NCI-H524 (cell line): ENCODE measurements at places on chromosomes 12 and 14.
A peak's percentile ranks its signal among the peaks of the same experiment; 100 is the strongest.

GRCh38 chr12:14773685-14774073 lies 29.6 kb downstream of the WBP11 start:
- no peak for DNase-seq

DNA sequence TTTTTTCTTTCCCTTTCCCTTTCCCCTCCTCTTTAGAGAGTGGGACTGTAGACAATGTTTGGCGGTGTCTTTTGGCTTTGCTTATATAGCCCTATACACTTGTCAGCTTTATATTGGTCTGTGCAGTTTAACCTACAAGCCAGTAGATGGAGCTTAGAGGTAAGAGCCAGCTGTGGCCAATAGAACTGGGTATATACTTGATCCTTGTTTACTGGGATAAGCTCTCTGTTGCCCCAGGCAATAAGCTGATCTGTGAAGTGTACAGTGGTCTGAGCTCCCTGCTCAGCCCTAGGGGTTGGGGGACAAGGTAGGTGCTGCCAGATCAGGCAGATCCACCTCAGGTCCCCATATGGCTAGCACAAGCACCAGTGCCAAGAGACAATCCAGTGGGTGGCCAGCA lies 434.1 kb downstream of the NOVA1 start:
- DNase-seq: peak; percentile 70

- DNase-seq: no peak
Measured at GRCh38 chr12:81461163-81461562, 298.0 kb downstream of the PPFIA2 start.

GRCh38 chr12:22014041-22014782 lies 31.8 kb upstream of the CMAS start:
- DNase-seq: no peak

- no peak for DNase-seq
Measured at GRCh38 chr12:57853864-57854556, 7.5 kb upstream of the CTDSP2 start.

- DNase-seq: no peak
Measured at GRCh38 chr14:69268223-69268622, 8.3 kb downstream of the GALNT16 start.

DNA sequence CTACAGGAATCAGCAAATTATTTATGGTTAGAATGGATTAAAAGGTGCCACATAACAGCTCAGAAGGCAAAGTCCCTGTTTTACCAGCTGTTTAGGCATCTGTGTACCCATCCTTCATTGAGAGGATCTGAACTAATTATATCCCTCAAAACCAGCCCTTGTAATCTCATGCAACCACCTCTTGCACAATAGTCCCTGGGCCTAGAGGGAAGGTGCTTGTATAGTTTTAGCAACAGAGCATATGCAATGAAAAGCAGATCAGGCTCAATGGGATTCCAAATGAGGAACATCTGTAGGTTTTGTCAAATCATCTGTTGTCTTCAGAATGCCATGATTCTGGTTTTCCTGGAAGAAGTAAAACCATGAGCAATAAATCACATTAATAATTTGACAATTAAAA lies 26.0 kb upstream of the GLIPR1L2 start:
- DNase-seq: peak; percentile 88
